ENCODE measurements at places on chromosomes 11 and 22. TPM values are rescaled to one million over a fixed set of nuclear protein-coding genes. Genes with fewer than 3 reads are reported as not detected.

SYCE3 gene
- not detected for total RNA-seq

SYTL2 gene
- 12.6 TPM for total RNA-seq

EMID1 gene
- total RNA-seq = 9.6 TPM

ARL2 gene
- 68.7 TPM for total RNA-seq

SYT7 gene
- 27.4 TPM for total RNA-seq

SCGB1A1 gene
- 2.0 TPM for total RNA-seq

PLA2G6 gene
- 36.0 TPM for total RNA-seq

POU2F3 gene
- 0.15 TPM for total RNA-seq

FAM118A gene
- total RNA-seq = 43.2 TPM

POU2AF1 gene
- 0.17 TPM for total RNA-seq

DEPDC7 gene
- 7.3 TPM for total RNA-seq

APOL5 gene
- total RNA-seq = not detected

GAL3ST1 gene
- 2.1 TPM for total RNA-seq

OR6T1 gene
- total RNA-seq = not detected

MUC5B gene
- total RNA-seq = 1.5 TPM

NPAS4 gene
- not detected for total RNA-seq

ACRV1 gene
- not detected for total RNA-seq

EED gene
- 25.2 TPM for total RNA-seq

MN1 gene
- total RNA-seq = 2.9 TPM

OR5W2 gene
- total RNA-seq = not detected

NCAM1 gene
- 0.22 TPM for total RNA-seq

CDC42EP2 gene
- total RNA-seq = 15.4 TPM

ACER3 gene
- 19.1 TPM for total RNA-seq

KRTAP5-9 gene
- 0.27 TPM for total RNA-seq

DLG2 gene
- total RNA-seq = 2.4 TPM

YDJC gene
- 78.3 TPM for total RNA-seq

NRGN gene
- total RNA-seq = 33.3 TPM

C11orf42 gene
- total RNA-seq = not detected

MYEOV gene
- 135 TPM for total RNA-seq

LSP1 gene
- 1.3 TPM for total RNA-seq

C11orf97 gene
- total RNA-seq = not detected

KIAA1671 gene
- total RNA-seq = 36.8 TPM

HPS5 gene
- total RNA-seq = 19.6 TPM

GRIA4 gene
- not detected for total RNA-seq

BIK gene
- 31.0 TPM for total RNA-seq

KCNJ5 gene
- 0.17 TPM for total RNA-seq

FXYD2 gene
- 0.52 TPM for total RNA-seq

SULT4A1 gene
- total RNA-seq = 8.4 TPM

LRRC10B gene
- total RNA-seq = not detected

KCNJ1 gene
- total RNA-seq = 0.15 TPM

OR52N4 gene
- not detected for total RNA-seq

DGCR8 gene
- total RNA-seq = 43.8 TPM

FGF3 gene
- total RNA-seq = not detected

CYTH4 gene
- 3.8 TPM for total RNA-seq

ELFN2 gene
- total RNA-seq = 45.4 TPM

CHRDL2 gene
- total RNA-seq = not detected

PAFAH1B2 gene
- total RNA-seq = 154 TPM

SLC22A12 gene
- not detected for total RNA-seq

CLMP gene
- total RNA-seq = 3.2 TPM

KRTAP5-1 gene
- not detected for total RNA-seq
